ENCODE measurements at places on chromosomes 12 and 14. TPM values are rescaled to one million over a fixed set of nuclear protein-coding genes. Genes with fewer than 3 reads are reported as not detected.

Gene TAC3
- total RNA-seq = not detected

Gene FIGNL2
- total RNA-seq = not detected

Gene SLC6A15
- total RNA-seq = 37.3 TPM

Gene ITPK1
- 58.5 TPM for total RNA-seq

Gene BATF
- total RNA-seq = not detected

Gene PIK3C2G
- 2.2 TPM for total RNA-seq

Gene CD27
- not detected for total RNA-seq

Gene ART4
- total RNA-seq = not detected

Gene LPAR5
- total RNA-seq = 15.7 TPM

Gene DPF3
- 0.16 TPM for total RNA-seq

Gene HCAR3
- total RNA-seq = 1.4 TPM

Gene KRT83
- not detected for total RNA-seq

Gene C12orf50
- not detected for total RNA-seq

Gene SLC16A7
- 5.2 TPM for total RNA-seq

Gene SMCO2
- 0.31 TPM for total RNA-seq

Gene PIANP
- total RNA-seq = not detected

Gene HCAR1
- 0.31 TPM for total RNA-seq

Gene NANOG
- total RNA-seq = not detected

Gene AKAP3
- 1.2 TPM for total RNA-seq

Gene PRICKLE1
- total RNA-seq = 3.6 TPM
